ENCODE measurements at places on chromosomes 2 and 18.

GRCh38 chr2:20438334-20439192, 8.3 kb upstream of the RHOB start:
- no peak for DNase-seq

GRCh38 chr2:105258835-105259350, 17.4 kb downstream of the GPR45 start:
- no peak for DNase-seq

- no peak for DNase-seq
Observed at GRCh38 chr2:47195148-47195547, 40.0 kb upstream of the STPG4 start.

GRCh38 chr2:135820003-135820618, 16.9 kb downstream of the LCT start:
- DNase-seq = peak; percentile 60

GRCh38 chr18:35969676-35970075, 2.8 kb upstream of the RMP24 start:
- DNase-seq = no peak

- DNase-seq = no peak
Observed at GRCh38 chr2:85735691-85736090, 18.1 kb upstream of the ATOH8 start.

DNA sequence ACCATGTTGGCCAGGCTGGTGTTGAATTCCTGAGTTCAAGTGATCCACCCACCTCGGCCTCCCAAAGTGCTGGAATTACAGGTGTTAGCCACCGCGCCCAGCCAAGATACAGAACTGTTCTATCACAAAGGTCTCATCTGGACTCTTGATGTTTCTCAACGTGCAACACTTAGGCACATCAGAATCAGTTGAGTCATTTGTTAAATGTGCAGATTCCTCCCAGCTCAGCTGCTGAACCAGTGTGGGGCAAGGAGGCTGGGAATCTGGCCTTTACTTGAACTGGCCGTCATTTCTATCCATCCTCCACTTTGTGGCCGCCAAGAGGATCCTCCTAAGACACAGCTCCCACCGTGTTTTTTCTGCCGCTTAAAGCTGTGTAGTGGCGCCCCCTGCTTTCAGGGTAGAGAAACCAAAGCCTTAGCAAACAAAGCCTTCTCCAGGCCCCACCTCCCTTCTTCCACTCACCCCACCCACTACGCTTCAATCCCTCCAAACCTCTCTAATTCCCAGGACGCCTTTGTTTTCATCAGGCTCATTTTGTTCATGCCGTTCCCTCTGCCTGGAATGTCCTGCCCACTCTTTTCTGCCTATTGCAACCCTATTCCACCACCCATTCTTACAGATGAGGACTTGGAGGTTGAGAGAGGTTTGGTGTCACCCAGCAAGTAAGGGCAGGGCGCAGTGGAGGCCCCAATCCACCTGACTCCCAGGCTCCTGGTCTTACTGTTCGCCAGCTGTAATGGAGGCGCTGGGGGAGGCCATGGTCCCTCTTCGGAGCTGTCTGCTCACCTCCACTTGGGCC, 776 bp upstream of the SPEG start:
- no peak for DNase-seq

DNA sequence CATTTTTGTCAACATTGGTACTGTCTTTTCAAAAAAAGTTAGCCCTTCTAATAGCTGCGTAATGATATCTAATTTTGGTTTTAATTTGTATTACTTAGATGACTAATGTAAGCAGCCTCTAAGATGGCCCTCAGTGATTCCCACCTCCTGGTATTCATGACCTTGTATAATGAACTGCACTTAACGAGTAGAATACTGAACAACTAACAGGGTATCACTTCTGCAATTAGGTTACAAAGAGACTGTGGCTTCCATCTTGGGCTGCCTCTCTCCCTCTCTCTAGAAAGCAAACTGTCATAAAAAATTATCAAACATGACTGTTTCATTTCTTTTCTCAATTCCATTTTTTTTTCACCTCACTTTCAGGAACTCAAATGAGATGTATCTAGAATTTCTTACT, 120.9 kb downstream of the RNF152 start:
- DNase-seq = no peak

DNA sequence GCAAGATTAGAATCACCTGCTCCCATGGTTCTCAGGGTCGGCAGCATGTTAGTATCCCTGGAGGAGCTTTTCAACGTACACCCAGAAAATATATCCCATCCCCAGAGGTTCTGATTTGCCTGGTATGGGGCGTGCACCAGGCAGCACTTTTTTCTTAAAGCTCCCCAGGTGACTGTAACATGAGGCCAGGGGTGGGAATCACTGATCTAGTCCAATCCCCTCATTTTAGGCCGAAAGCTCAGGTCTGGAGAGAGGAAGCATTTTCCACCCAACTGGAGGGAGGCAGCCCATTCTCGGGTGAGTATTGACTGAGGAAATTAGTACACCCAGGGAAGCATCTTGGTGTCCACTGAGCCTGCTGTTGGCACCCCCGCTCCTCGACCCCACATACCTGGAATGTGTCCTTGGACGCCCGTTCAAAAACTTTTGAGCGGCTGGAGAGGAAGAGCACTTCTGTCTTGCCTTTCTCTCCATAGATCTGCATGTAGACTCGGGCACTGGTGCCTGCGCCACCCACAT, 94.3 kb downstream of the LOXHD1 start:
- no peak for DNase-seq

DNA sequence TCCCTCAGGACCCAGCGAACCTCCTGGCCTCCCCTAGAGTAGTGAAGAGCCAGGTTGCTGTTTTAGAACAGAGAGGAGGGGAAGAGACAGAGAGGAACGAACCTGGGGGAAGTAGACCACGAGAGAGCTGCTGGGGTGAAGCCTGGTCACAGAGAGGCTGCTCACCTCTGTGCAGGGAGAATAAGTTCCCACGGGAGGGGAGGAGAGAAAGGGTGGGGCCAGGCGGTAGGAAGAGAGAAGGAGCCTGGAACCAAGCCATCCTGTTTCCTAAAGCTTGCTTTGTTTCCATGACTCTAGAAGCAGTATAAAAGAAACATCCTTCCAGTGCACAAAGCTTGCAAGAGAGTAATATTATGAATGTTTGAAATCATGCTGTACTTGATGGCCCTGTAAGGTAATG, 147.9 kb downstream of the MYT1L start:
- no peak for DNase-seq

DNA sequence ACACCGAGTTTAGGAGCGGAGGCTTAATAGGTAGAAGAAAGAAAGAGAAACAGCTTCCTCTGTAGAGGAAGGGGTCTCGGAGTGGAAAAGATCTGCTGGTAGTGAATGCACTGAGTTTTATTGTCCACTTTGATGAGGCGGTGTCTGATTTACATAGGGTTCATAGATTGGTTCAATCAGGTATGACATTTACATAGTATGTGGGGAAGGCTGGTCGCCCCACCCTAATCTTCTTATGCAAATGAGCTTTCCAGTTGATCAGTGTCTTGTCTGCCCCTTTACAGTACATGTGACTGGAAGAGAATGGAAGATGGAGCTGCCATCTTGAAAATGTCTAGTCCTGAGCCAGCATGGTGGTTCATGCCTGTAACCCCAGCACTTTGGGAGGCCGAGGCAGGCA, 19.9 kb upstream of the CNOT11 start:
- no peak for DNase-seq

DNA sequence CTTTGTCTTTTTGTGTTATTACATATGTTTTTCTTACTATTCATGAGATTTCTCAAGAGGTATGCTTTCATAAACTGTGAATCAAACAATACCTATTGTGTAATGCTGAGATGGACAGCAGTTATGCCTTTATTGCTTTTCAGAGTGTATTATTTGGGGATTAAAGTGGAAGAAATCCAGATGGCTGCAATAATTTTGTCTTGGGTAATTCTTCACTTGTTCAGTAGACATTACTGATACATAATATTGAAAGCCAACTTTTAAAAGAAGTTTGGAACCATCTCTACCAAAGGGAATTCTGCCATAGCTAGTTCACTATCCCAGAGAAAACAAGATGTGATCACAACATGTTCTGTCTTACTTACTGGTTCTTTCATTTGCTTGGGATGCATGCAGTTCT, 253.4 kb upstream of the ZSWIM2 start:
- no peak for DNase-seq

GRCh38 chr2:207772081-207772843, 2.6 kb upstream of the FZD5 start:
- DNase-seq = peak; percentile 37

DNA sequence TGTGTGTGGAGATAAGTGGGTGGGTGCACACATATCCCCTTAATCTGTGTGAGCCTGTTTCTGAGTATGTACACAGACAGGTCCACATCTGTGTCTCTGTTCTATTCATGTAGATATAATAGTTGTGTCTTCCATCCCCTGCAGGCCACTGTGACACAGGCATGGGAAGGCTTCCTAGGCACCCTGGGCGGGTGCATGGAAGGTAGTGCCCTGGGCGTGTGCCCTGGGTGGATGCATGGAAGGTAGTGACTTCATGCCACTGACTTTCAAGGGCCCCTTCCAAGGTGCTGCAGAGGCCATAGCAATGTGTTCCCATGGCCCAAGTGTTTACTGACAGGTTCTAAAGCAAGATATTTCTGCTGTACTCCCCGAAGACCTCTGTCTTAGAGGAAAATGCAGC, 462.5 kb upstream of the HS6ST1 start:
- no peak for DNase-seq

Data from CD4-positive, alpha-beta T cell treated with Interleukin-15 for 4 hours (primary cell).